ENCODE measurements at places on chromosomes 2 and 18. TPM values are rescaled to one million over a fixed set of nuclear protein-coding genes. Genes with fewer than 3 reads are reported as not detected.

DNA sequence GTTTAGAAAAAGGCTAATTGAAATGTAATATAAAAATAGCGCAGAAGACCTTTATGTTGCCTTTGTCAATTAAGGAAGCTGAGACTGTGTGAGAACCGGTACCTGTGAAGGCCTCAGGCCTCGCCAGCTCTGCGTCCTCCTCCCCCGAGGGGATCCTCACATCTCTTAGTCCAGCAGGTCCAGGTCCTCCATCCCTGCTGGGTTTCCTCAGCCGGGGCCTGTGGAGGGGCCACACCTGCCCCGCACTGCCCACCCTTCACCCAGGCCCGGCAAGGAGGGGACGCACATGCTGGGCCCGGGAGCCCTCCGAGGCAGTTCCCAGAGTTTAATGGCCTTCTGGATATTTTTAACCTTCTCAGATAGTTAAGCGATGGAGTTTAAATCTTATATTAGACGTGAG, 3.5 kb downstream of the KCNG2 start:
- DNase-seq: no peak

DNA sequence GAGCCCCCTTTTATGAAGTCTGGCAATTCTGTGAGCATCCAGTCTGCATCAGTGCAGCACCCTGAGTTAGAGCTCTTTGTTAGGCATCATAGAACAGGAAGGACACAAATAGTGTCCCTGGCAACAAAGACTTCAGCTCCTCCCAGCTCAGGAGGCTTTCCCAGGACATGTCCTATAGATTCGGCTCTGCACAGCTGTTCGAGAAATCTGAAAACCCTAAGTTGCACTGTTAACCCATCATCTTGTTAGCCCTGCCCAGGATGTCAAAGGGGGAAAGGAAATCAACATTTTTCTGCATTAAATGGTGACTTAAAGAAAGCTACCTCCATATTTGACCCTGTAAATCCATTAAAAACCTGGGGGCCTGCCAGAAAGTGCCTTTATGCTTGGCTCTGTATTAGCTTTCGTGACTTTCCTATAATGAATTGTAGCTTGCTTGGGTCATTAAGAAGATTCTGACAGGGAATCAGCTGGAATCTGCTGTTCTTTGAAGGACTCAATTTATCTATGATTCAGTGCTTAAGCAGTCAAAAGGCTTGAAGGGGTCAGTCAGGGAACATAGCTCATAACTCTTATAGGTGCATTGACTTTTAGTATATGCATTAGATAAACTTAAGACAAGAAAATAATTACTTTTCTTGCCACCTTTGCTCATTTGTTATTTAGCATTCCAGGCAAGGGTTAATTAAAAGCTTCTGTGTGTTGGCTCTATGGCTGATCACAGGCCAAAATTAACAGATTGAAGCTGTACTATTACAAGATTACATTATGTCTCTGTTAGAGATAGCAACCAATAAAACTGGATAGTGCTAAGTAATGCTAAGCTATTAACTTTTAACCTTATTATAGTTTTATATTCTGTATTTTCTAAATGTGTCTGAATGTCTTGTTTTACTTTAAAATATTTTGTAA, 20.6 kb downstream of the ERMN start:
- DNase-seq: no peak

Gene RIT2
- total RNA-seq: not detected

DNA sequence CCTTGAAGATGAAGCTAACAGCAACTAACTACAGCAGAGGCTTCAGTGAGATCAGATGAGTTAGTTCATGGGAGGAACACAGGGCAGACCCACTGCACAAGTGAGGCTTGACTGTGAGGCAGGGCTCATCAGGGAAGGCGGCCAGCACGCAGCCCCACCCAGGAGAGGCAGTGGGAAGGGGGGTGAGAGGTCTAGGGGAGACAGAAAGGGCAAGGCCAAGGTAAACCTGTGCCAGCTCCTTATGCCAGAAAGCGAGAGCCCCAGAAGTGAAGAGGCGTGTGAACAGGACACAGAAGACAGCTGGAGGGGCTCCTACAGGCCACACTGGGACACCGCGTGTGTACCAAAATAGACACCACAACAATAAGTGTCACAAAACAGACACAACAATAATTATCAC, 48.6 kb downstream of the ANO7 start:
- no peak for DNase-seq

Gene STARD6
- total RNA-seq: not detected

DNA sequence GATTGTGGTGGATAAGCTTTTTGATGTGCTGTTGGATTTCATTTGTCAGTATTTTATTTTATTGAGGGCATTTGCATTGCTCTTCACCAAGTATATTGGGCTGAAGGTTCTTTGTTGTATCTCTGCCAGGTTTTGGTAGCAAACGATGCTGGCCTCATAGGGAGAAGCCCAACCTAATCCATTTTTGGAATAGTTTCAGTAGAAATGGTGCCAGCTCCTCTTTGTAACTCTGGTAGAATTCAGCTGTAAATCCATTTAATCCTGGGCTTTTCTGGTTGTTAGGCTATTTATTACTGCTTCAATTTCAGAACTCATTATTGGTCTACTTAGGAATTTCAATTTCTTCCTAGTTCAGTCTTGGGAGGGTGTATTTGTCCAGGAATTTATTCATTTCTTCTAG, 309.8 kb upstream of the SETBP1 start:
- DNase-seq: no peak

DNA sequence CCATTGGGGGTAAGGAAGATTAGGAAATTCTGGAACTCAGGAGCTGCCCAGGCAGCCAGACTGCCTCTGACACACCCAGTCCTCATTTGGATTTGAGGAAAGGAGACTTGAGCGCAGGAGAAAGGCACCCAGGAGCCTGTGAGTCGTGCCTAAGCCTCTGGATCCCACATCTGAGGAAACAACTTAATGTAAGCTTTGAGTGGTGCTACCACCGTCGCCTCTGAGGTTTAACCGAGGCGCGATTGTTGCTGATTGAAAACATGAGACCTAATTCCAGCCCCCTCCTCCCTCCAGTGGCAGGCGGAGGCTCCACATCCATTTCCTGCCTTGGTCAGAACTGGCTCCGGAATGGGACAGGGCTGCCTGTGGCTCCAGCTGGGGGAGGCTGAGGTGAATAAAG, 176.7 kb upstream of the PKDCC start:
- DNase-seq: no peak

DNA sequence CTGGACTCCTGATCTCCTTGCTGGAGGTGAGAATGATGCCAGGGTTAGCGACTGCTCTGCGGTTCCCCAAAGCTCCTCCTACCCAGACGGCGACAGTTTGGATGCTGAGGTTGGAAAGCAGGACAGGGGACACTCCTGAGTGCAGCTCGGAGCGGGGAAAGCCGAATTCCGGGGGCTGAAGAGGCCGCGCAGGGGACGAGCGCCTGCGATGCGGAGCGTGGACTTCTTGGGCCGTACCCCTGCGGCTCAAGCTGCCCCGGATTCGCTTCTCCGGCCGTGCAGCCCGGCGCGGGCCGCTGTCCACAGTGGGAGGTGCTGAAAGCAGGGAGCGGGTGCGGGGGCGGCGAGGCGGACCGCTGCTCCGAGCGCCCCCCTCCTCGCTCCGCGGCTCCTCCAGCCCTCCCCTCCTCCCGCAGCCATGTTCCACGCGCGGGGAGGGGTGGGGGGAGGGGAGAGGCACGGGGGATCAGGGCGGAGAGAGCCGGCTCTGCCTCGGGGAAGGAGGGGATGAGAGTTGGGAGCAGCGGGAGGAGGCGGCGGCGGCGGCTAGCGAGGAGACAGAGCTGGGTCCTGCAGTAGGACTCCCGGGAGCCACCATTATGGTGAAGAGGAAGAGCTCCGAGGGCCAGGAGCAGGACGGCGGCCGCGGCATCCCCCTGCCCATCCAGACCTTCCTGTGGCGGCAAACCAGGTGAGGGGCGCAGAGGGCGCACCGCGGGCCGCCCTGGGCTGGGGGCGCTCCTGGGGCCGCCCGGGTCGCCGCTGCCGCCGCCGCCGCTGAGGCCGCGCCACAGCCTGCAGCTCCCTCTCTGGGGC, at the start of gene UNC80:
UNC80 (plus strand) TSS at position 359 of the 816 bp plus-strand sequence; CDS start at position 600, 241 bp downstream.
- no peak for DNase-seq

Gene FAM161A
- total RNA-seq: 2.9 TPM

- DNase-seq: no peak
These were observed 568.8 kb upstream of the ZEB2 start for GRCh38 chr2:145088756-145089155.

Gene ABCG8
- total RNA-seq: not detected

DNA sequence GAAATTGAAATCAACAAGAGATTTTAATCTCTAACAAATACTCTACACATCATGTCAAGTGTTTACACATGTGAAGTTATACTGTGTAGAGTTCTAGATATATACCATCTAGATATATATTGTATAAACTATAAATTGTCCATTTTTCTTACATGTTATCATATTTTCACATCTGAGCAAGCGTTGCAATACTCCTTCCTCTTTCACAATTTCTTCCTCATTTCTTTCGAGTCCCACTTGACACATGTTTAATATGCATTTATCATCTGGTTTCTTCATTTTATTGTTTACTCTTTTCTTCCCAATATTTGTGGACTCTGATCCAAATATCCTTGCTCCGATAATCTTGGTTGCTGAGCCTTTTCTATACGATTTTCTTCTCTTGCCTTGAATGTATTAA, 50.2 kb downstream of the UNC80 start:
- DNase-seq: no peak

GRCh38 chr18:10213526-10213925, 240.9 kb upstream of the APCDD1 start:
- DNase-seq: peak; percentile 48

DNA sequence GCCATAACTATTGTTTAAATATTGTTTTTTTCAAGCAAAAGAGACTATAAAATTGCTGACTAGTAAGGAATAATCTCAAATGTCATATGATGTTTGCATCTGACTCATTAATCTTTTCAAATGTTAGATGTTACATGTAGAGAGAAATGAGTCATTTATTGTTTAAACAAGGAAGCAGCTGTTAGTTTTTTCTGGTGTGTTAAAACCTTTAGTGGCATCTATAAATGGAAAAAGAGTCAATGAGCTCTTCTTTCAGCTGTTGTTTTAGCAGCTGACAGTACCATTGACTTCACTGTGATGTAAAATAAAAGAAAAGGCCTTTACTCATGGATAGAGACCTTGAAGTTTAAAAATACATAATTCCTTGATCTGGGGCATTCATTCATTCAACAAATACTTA, 1.8 kb upstream of the KLHL41 start:
- DNase-seq: peak; percentile 64

DNA sequence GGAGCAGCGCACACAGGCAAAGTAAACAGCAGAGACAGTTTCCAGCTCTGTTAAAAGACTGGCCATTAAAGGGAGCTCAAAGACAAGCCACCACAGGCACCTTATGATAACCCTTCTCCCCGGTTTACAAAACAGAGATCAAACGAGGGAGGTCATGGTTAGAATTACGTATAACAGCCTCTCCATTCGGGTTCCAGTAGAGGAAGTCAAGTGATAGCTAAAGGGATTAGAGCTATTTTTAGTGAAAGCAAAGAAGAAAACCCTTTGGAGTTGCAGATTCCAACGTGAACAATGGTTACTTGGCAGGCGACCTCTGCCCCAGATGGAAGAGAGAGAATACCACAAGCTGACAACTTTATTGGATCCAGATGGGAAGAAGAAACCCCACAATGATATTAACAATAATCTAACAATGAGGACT, 31.2 kb upstream of the EDAR start:
- DNase-seq: no peak

DNA sequence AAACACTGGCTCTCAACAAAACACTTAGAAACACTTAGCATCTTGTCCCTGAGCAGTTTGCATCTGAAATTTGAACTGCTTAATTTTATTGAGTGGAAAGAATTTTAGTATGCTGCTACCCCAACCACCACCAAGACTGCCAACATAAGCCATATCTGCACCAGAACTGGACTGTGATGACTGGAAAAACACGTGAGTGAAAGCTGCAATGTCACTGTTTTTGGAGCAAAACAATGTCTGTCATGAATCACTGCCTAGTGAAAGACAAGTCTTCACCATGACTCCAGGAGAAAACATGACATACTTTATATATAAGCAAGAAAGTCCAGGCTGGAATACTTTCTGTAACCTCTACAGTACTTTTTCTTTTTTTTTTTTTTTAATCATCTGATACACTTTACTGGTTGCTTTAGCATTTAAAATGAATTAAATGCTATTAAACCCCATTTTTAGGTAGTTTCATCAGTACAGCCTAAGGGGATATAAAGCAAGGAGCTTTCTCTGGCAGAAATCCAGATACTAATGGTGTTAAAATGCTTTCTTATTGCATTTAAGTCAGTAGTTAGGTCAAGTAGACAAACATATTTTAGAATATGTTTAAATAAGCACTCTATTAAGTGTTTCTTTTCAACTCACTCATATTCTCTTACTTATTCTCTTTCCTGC, 2129.4 kb upstream of the PIK3C3 start:
- no peak for DNase-seq

- no peak for DNase-seq
These were observed 253.4 kb downstream of the GBX2 start for GRCh38 chr2:235914756-235915155.

Gene UBXN4
- 28.3 TPM for total RNA-seq

Gene CRACDL
- 7.6 TPM for total RNA-seq

GRCh38 chr2:45497355-45497754, 113.7 kb downstream of the SRBD1 start:
- no peak for DNase-seq

DNA sequence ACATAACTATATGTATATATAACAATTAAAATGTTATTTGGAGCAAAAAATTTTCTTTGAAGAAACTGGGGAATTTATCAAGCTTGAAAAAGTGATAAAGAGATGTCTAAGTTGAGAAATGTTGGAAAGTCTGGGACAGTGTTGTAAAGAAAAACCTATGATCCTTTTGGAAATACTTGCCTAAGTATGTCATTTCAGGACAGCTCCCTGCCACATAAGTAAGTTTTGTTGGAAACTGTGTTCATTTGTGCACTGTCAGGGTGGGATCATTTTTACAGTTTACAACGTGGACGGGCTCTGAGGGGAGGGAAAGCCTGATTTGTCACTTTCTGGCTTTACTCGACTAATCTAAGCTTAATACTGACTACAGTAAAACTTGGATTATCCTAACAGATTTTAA, 10.4 kb upstream of the COL3A1 start:
- DNase-seq: no peak

DNA sequence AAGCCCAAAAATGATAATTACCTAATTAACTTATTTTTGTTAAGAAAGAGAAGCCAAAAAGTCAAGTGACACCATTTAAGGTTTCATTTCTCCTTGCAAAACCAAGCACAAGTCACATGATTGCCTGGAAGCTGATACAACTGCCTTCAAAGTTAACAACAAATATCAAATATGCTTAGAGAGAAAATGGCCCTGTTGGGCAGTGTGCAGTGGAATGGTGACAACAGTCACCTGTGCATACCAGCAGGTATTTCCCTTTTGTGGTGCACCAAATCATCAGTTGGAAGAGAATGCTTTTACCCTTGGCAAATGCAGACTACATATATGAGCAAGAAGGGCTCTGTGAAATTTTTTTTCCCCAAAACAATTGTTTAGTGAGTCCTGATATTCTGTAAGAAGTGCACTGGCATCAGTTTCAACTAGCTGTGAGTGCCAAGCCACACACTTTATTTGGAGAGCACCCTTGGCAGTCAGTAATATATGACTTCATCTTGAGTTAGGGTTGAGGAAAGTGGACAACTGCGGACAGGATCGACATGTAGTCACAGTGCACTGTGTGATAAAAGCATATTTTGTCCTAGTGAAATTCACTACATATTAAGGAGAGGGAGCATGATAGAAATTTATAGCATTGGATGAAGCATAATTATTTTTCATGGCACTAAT, 74.9 kb upstream of the DOCK10 start:
- DNase-seq: no peak

Gene INO80D
- 5.1 TPM for total RNA-seq

GRCh38 chr18:74420481-74420880, 36.6 kb downstream of the DIPK1C start:
- no peak for DNase-seq
